ENCODE measurements at places on chromosomes 13 and 19.

- no peak for DNase-seq
These were observed 39.9 kb downstream of the ZNF146 start for GRCh38 chr19:36254848-36255247.

DNA sequence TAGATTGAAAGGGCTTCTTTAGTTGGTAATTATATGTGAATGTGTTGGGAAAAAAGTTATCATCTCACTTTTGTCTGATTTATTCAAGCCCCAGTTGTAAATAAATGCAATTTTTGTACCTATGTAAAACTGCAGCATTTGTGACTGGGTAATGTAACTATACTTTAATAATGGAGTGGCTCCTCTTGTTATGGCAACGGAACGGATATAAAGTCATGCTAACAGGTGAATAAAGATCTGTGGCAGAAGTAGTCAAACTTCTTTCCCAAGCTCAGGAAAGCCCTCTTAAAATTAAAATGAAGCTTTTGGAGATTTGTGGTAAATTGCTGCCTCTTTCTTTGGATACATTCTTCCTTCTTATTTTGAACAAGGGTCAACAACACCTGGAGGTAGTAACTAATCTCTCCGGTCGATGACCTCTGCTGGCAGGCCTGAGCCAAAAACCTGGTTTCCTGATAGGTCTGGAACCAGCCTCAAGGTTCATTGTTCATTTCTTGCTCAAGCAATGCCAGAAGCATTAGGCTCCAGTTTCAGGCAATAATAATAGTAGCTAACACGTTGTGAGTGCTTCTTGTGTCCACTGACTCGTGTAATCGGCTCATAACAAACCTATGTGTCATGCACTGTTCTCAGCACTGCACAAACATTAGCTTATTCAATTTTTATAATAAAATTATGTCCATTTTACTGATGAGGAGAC lies 313.4 kb upstream of the DACH1 start:
- no peak for DNase-seq

GRCh38 chr13:37109051-37109678 lies 3.7 kb upstream of the CSNK1A1L start:
- peak; percentile 1 for DNase-seq

DNA sequence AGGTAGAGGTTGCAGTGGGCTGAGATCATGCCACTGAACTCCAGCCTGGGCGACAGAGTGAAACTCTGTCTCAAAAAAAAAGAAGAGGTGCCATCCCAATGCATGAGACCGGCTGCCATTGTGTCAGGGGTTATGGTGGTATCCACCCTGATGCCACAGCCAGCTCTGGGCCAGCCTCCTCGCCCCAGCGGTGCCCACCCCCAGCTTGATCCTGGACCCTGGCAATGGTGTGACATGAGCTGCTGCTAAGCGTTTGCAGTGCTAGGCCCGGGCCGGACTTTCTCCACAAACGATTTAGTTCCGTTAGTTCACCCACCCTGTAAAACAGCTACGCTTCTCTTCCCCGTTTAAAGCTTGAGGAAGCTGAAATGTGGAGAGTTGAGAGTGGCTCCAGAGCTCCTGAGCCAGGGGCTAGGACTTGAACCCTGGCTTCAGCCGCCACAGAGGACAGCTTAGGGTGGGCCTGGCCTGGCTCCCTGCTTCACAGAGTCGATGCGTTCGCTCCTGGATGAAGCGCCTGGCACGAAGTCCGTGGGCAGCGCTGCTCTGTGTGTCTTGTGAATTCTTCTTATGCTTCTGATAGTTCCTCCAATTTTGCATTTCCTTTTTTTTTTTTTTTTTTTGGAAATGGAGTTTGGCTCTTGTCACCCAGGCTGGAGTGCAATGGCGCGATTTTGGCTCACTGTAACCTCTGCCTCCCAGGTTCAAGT lies 25.5 kb downstream of the NKPD1 start:
- DNase-seq = no peak

GRCh38 chr13:102771298-102772041 lies 2.1 kb downstream of the TEX30 start:
- DNase-seq = no peak

GRCh38 chr13:97018029-97018819 lies 23.9 kb upstream of the OXGR1 start:
- DNase-seq = peak; percentile 48

DNA sequence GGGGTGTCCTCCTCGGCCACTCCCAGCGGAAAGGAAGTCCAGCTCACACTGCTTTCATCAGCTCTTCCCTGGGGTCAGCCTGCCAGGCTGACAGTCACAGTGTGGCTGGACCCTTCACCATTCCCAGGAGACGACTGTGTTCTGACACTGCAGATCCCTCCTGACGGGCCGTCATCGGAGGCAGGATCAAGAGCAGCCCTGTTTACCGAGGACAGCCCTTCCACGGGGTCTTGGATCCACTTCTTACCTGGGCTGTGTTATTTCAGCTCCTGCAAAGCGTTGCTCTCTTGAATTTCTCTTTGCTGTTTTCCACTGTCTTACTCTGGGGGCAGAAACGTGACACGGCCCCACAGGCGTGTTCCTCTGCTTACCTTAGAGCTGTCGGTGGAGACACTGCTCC lies 149.9 kb upstream of the SOX1 start:
- no peak for DNase-seq

DNA sequence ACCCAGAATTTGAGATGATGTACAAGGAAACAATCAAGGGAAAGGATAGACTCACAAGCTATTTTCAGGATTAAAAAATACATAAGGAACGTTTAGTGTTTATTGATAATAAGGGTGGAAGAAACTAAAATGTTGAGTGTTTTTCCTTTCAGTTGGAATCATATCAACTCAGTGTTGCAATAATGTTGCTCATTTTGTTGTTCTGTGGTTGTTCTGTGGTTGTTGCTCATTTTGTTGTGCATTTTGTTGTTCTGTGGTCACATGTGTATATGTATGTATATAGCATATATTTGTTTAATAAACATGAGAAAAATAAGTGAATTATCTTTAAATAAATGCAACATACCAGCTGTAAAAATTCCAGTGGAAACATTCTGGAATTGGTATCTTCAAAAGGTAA lies 262.4 kb upstream of the SPRY2 start:
- no peak for DNase-seq

DNA sequence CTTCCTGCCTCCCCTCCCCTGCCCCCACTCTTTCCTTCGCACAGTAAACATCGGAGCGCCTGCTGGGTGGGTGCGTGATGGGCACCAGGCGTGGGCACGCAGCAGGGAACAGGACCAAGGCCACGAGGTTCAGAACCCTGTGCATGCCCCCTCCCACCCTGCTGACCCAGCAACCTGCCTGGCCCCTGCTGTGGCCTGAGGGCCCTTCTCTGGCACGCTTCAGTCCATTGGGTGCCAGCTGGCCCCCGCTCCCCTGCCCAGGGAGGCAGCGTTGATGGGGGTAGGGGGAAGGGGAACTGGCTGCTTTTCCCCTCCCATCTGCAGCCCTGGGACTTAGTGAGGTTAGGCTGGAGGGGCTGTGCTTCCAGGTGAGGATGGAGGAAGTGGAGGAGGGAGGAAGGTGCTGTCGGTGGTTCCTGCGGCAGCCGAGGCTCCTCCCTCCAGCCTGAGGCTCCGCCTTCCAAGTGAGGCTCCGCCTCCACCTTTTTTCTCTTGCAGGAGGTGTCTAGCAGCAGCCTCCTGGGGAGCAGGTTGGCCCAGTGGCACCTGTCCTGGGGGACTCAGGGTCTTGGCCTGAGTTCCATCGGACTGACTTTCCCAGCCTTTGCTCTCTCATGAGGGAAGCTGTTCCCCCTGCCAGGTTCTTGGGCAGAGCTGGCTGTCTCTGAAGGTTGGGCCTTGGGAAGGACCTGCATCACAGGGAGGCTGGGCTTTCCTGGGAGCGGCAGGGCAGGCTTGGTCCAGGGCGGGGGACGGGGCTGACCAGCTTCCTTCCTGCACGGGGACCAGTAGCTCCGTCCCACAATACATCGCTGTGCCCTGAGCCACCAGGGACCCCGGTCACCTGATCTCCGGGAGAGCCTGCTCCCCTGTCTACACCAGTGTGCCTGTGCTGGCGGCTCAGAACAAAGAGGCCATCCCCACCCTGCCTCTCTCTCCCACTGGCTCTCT lies 7.3 kb downstream of the PIAS4 start:
- no peak for DNase-seq

DNA sequence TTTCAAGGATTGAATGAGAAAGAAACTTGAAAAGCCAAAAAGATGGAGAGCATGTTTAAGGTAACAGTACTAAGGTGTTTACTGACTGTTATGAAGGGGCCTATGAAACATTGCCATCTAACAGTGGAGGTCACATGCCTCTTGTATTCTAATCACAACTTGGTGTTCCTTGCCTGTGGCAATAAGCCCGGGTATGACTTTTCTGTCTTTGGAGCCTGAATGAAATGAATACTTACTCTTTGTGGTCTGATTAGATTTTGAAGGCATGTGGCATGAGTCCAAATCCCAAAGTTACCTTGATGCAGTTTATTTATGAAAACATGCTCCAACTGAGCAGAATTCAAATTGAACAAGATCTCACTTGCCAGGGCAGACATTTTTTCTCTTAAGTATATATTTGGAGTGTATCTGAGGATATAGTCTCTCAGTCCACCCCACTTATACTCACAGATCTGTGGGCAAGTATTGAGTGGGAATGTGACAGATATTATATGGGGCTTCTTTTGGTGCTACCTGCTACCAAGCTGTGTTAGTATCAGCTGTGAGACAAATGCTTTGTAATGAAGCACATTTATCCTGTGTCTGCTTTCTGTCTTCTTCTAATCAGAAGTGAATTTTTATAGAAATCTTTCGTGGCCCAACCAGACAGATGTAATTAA lies 67.5 kb downstream of the B3GLCT start:
- no peak for DNase-seq

DNA sequence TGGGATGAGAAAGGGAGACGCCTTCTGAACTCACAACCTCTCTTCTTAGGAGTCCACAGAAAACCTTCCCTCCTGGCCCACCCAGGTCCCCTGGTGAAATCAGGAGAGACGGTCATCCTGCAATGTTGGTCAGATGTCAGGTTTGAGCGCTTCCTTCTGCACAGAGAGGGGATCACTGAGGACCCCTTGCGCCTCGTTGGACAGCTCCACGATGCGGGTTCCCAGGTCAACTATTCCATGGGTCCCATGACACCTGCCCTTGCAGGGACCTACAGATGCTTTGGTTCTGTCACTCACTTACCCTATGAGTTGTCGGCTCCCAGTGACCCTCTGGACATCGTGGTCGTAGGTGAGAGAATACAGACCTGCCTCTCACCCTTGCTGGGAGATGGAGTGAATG lies 3.3 kb downstream of the KIR3DL3 start:
- DNase-seq = no peak

DNA sequence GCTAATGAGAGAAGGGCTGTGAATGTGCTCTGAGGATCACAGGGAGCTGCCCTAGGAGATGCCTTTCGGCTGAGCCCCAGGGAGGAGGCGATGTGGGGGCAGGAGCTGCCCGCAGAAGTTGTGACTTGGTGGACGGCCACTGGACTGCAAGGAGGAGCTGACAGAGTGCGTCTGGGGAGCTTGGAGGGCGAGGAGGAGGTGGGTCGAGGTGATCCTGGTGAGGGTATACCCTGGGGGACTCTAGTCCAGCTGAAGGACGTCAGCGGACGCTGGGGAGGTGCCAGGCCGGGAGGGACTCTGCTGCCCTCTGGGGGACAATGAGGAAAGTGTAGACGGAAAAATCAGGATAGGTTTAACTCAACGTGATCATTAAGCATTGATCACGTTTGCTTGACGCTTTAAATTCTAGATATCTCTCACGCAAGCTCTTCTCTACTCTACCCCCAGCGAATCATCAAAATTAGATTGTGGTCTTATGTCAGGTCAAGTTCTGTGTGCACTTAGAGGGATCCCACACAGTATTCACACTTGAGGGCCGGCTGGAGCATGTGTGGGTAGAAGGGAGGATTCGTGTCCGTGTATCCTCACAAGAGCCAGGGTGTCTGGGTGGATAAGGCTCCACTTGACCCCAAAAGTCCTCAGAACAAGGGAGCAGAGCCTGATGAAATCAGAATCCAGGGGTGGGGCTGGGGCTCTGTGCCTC lies 3.3 kb upstream of the CEACAM7 start:
- DNase-seq = peak; percentile 21

GRCh38 chr19:2038284-2039088 lies 12.6 kb downstream of the MKNK2 start:
- DNase-seq = no peak

DNA sequence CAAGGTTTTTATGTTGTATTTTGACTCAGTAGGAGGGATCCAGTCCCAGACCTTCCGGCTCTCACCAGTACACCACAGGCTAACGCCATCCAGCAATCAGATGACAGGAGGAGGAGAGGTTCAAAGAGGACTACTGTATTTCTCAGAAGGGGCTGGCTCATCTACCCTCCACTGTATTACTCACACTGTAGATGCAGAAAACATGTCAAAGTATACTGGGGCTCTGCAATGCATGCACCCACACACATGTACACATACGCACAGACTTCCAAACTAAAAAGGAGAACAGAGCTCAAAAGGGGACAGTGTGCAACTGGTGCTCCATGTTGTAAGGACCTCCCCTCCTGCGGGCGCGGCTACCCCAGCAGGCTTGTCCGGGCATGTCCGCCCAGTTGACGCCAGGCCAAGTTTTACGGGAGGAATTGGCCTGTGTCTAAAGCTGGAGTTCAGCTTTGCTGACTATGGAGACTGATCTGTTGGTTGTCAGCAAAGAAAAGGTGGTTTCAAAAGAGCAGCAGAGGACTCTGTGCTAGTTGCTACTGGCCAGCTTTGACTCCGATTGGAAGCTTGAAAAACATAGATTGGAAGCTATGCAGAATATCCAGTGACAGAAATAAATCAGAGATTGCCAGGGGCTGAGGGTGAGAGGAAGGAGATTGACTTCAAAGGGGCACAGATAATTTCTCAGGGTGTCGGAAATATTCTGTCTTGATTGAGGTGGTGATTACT lies 314.2 kb downstream of the DLEU7 start:
- no peak for DNase-seq

DNA sequence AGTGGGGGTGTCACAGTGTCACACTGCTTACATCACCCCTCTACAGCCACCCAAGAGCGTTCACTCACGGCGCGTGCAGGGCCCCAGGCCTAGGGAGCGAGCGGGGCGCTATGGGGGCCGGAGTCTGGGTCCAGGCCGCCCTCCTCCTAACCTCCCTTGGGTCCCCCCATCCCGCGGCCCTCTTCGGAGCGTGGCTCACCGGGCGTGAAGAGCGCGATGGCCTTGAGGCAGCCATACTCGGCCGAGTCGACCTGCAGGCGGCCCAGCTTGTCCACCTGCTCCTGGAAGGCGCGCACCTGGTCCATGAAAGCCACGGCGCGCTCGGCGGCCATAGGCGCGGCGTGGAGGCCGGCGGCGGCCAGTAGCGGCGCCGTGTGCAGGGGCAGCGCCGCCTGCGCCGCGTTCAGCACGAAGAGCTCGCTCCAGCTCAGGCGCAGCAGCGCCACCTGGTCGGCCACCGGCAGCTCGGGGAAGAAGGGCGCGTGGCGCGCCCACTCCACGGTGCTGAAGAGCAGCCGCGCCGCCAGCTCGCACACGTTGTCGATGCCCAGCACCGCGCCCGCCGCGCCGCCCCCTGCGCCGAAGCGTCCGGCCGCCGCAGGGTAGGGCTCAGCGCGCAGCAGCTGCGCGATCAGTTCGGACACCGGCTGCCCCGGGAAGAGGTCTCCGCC lies 9.4 kb downstream of the OCEL1 start:
- DNase-seq = peak; percentile 83

- no peak for DNase-seq
These were observed 10.9 kb downstream of the KCTD12 start for GRCh38 chr13:76875271-76875815.

GRCh38 chr13:20924758-20925394 lies 22.3 kb upstream of the XPO4 start:
- peak; percentile 85 for DNase-seq

- peak; percentile 19 for DNase-seq
These were observed at the start of gene CDC34 for GRCh38 chr19:531753-532560. Gene CDC34, plus strand, starts transcription at chr19:531760. Its CDS starts 172 bp downstream, at chr19:531932.

- DNase-seq = no peak
These were observed 72.4 kb downstream of the STARD13 start for GRCh38 chr13:33213024-33213768.

All from hematopoietic multipotent progenitor cell (in vitro differentiated cells).